Glomerular endothelial cell (primary cell): ENCODE measurements at places on chromosomes 12 and 14.

- DNase-seq = no peak
These were observed 28.8 kb downstream of the CLMN start for GRCh38 chr14:95290871-95291431.

DNA sequence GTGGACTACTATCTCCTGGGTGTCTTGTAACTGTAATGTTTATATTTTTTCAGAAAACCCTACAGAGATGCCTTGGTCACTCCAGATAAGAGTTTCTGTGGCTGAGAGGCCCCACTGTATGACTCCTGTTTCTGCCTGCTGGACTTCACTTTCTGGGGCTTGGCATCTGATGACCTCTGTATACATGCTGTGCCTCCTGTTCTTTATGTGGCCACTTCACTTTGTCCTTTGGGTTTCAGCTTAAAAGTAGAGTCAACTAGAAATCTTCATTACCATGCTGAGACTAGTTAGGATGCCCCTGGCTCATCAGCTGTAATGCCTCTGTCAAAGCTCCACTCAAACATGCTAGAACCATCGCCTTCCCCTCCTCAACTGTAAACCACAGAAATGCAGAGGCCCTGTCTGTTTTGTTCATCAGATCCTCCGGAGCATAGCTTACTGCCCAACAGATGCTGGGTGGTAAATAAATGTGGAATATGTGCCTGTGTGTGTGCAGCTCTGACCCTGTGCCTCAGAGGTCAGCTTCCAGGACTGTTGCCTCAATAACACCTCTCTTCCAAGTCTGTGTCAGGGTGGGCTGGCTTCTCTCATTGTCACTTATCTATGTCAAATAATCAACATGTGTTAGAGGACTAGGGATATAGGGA, 25.5 kb downstream of the ZNF664 start:
- DNase-seq = no peak

DNA sequence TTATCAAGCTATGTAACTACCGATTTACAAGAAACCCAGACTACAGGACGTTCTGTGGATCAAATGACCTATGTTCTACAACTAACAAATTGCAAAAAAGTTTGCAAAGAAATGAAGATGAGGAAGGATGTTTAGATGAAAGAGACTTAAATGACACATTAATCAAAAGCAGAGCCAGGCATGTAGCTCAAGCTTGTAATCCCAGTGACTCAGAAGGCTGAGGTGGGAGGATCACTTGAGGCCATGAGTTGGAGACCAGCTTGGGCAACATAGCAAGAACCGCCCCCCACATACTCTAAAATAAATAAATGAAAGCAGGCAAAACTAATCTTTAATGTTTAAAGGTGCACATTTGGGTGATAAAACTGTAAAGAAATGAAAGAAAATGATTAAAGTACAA, 331.9 kb downstream of the BTG1 start:
- DNase-seq = no peak

DNA sequence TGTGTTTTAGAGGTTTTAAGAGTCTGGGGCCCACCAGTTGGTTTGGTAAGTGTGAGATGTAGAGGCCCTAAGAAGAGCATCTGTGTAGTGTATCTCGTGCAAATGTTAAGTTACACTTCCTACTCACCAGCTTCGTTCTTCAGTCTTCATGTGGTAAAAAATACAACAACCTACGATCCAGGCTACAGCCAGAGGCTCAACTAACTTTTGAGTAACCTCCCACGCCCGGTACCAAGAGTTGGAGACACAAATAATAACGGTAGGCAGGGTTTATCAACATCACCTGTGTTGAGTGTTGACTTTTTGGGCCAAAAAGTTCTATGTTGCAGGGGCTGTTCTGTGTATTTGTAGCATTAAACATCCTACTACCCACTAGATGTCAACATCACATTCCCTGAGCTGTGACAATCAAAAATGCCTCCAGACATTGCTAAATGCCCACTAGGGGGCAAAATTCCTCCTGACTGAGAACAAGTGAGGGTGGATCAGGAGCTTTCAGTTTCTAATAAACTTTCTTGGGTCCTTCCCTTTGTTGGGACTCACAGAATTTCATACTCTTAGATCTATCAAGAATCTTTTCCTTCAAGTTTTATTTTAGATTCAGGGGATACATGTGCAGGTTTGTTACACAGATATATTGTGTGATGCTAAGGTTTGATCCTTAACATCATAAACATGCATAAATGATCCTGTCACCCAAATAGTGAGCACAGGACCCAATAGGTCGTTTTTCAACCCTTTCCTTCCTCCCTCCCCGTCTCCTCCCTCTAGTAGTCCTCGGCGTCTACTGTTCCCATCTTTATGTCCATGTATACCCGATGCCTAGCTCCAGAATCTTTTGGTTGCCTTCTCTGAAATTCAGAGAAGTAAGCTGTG, 94.7 kb downstream of the SLC2A13 start:
- peak; percentile 64 for DNase-seq

- no peak for DNase-seq
These were observed 35.6 kb upstream of the GPR68 start for GRCh38 chr14:91280129-91280528.

DNA sequence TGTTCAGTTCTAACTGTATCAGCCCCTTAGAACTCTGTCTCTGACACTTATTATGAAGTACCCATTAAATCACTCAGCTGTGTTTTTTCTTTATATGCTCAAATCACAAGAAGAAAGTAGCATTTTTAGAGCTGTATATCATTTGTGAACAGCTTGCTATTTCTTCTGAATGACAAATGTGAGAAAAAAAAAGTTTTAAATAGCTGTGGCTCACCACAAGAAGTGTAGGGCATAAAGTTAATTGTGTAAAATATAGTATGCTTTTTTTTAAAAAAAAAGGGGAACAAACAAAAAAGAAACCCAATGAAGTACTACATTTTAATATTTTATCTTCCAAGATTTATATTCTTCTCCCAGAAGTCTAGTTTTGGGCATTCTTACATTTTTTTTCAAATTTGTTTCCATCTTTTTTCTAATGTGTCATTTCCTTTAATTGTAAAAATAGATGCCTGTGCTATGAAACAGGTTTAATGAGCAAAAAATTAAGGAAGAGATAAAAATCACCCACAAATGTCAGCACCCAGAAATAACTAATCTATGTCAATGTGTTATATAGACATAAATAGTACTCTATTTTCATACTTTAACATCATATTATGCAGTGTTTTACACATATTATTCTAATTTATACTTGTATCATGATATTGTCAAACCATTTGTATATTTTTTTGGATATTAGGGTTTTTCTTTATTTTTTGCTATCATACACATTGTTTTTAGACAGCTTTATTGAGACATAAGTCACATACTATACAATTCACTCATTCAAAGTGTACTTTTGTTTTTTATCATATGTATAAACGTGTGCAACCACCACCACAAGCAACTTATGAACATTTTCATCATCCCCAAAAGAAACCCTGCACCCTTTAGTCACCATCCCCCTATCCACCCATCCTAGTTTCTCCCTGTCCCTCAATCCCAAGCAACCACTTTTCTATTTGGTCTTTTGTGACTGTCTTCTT, 22.4 kb upstream of the LRRK2 start:
- no peak for DNase-seq

DNA sequence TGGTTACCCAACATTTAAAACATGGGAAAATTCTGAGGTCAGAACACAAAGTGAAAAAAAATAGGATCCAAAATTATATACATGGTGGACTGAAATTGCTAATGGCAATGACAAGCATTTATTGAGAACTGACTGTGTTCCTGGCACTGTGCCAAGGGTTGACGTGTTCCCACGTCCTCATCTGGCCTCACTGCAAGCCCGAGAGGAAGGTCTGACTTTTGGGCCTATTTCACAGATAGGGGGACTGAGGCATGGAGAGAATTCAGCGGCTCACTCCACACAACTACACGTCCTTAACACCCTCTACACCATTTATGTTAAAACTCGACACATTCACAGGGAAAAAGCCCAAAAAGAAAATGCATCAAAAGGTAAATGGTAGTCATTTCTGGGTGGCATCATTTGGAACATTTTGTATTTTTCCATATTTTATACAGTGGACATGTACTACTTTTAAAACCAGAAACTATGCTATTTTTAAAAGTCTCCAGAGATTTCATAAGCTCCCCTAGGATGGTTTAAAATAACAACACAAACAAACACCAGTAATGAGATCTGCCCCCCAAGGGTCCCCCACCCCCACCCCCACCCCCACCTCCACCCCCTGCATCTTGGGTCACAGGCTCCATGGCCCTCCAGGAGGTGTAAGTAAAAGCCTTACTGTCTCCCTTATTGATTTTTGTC, 27.7 kb downstream of the CLMN start:
- DNase-seq = peak; percentile 75

DNA sequence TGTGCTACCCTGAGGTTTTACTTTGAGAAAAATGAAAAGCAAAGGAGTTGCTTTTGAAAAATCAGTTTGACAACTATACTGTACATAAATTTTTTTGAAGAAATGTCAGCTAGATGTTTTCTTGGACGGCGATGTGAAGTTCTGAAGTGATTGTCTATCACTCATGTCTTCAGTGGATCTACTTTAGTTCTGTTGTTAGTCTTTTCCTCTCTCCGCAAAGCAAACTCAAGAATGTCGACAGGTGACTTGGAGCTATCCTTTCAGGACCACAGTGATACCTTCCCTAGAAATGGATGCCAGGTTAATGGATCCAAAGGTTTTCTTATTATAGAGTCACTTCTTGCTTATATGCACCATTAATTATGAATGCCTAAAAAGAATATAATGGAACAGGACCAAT, 1.2 kb downstream of the PTPRO start:
- DNase-seq = no peak

DNA sequence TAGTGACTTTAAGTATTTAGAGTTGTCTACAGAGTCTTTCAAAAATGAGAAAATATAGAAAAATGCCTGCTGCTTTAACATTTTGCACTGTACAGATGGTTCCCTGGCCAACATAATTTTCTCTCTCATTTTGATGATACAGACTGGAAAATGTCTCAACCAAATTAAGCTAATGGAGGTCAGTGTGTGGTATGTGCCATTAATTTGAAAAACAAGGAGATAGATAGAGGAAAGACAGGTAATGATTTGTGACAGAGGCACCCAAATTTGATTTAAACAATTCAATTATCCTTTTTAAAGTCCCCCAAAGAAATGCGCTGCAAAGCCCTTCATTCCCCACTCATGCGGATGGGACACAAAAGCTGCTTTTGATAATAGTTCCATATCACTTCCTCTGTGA, 140.0 kb downstream of the ASCL1 start:
- no peak for DNase-seq

DNA sequence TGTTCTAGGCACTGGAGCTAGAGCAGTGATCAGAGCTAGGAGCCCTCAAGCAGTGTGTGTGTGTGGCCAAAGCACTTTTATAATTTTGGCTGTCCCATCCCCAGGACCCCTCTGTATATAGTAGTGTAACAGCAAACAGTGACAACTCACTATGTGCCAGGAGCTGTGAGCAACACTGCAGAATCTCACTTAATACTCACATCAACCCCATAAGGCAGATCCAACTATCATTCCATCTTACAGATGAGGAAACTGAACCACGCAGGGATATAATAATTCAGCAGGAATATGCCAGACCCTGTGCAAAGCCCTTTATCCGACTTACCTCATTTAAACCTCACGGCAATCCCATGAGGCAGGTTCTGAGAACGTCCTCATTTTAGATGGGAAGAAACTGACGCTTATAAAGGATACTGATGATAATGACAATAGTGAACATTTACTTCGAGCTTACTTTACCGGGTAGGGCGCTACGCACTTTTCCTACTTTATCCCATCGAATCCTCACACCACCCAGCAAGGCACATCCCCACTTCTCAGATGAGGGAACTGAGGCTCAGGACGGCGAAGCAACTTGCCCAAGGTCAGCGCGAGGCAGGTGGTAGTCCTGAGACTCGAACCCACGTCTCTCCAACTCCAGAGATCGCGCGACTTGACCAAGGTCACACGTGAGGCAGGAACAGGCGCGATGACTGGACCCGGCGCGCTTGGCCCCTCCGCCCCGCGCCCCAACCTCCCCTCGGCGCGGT, 687 bp downstream of the RAB35 start:
- no peak for DNase-seq

- no peak for DNase-seq
These were observed 558.8 kb upstream of the FBXO33 start for GRCh38 chr14:39991041-39991440.

DNA sequence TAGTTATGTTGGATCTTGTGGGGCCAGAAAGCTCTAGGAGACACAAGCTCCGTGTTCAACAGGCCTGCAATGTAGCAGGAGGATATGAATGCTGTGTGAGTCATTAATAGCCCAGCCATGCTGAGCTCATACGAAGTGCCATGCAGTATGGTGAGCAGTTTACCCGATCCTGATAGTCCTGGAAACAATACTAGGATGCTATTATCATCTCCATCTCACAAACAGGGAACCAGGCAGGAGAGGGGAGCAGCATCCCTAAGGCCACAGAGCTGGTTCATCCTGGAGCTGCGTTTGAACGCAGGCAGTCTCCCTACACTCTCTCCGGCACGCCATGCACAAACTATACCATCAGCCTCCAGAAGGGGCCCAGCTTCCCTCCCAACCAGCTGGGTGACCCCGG, 20.5 kb downstream of the TTC7B start:
- DNase-seq = peak; percentile 68

DNA sequence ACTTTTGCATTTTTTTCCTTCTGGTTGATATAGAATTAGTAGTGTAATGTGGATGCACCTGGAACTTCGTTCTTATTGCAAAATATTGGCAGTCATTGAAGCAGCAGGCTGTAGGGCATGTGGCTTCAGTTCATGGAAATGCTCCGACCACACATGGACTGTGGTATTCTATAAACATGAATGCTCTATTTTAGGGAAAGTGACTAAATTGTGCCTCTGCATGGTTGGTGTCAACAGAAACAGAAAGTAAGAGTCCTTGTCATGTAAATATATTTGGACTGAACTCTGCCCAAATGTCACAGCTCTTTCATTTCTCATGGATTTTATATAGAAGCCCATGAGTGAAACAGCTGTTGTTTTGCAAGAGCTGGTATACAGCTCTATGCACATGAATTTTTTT, 917.0 kb downstream of the LRFN5 start:
- DNase-seq = no peak

DNA sequence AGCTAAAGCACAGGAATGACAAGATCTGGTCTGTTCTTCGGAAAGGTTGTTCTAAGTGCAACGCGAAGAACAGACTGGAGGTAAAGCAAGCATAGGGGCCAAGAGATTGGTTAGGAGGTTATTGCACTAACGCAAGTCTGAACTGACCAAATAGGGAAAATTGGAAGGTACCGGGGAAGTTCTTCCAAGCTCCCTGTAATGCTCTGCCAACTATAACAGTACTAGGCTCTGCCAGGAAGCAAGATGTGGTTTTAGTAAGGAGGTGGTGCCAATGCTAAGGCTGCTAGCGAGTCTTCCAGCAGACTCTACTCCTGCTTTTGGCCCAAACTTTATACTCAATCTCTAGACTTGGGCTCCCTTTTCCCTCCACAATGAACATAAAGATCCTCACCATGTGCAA, 138.6 kb downstream of the PAWR start:
- no peak for DNase-seq

DNA sequence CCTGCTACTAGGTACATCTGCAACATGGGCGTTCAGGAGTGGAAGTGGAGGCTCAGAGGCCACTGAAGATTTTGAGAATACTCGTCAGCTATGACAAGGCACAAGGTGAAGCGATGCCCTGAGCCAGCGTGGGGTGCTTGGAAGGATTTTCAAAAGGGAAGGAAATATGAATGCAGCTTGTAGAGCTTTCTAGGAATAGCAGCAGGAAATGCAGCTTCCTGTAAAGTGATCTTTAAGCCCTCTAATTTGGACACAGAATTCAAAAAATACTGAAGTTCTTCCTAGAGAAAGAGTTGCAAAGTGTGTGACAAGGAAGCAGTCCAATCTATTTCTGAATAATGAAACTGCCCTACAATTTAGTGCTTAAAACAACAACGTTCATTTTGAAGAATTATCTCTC, 13.2 kb upstream of the C1S start:
- no peak for DNase-seq

GRCh38 chr14:28671425-28671824, 95.2 kb upstream of the FOXG1 start:
- no peak for DNase-seq
